GM12878 (cell line): ENCODE measurements at places on chromosomes 3 and 15. TPM values are rescaled to one million over a fixed set of nuclear protein-coding genes. Genes with fewer than 3 reads are reported as not detected.

The CRTC3 gene
- total RNA-seq, result 34.4 and 36.9 TPM in 2 replicates

The TIGIT gene
- 0.21 and 0.85 TPM in 2 replicates for total RNA-seq

The GOLGA8J gene
- total RNA-seq, result not detected in 2 replicates

The GOLGA8G gene
- total RNA-seq, result not detected in 2 replicates

The CFAP91 gene
- 0.80 and 1.3 TPM in 2 replicates for total RNA-seq

The RBMS3 gene
- total RNA-seq, result 3.4 and 4.4 TPM in 2 replicates

The CASR gene
- total RNA-seq, result 0.13 and 0.27 TPM in 2 replicates

The CLRN1 gene
- total RNA-seq, result not detected in 2 replicates

The KCNAB1 gene
- not detected in 2 replicates for total RNA-seq

The NEDD4 gene
- 7.2 and 7.7 TPM in 2 replicates for total RNA-seq

The SCN11A gene
- total RNA-seq, result not detected in 2 replicates
